Smooth muscle cell of the pulmonary artery (primary cell): ENCODE measurements at places on chromosomes 1 and 21. TPM values are rescaled to one million over a fixed set of nuclear protein-coding genes. Genes with fewer than 3 reads are reported as not detected.

PLA2G2F gene
- not detected in 2 replicates for total RNA-seq

S100A2 gene
- 0.98 and 2.4 TPM in 2 replicates for total RNA-seq

PIP5K1A gene
- 66.9 and 68.2 TPM in 2 replicates for total RNA-seq

ADAMTS4 gene
- 2.1 and 14.7 TPM in 2 replicates for total RNA-seq

S100B gene
- 0.40 and 1.4 TPM in 2 replicates for total RNA-seq

PTAFR gene
- total RNA-seq, result 0.03 and 0.07 TPM in 2 replicates

HSD17B7 gene
- 19.5 and 19.8 TPM in 2 replicates for total RNA-seq

TMED5 gene
- 72.0 and 76.1 TPM in 2 replicates for total RNA-seq

NPHP4 gene
- 10.0 and 11.1 TPM in 2 replicates for total RNA-seq

SH2D5 gene
- total RNA-seq, result 1.0 and 16.6 TPM in 2 replicates
